Anterior cingulate cortex (tissue), 58 donors: ENCODE measurements at places on chromosomes 16 and 17.

GRCh38 chr17:81912441-81913309 is 1.5 kb upstream of the PCYT2 start:
- DNase-seq = no peak

DNA sequence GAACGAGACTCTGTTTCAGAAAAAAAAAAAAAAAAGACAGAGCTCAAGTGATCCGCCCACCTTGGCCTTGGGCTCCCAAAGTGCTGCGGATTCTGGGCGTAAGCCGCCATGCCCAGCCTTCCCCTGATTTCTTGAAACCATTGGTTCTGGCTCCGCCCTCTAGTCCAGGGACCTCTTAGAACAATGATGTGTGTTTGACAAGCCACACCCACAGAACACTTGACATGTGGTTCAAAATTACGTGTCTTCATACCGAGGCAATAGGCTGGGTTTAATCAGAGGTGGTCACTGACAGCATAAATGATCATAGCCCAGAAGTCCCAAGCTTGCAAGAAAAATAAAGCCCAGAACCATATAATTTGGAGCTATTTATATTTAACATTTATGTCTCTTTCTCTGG is 23.0 kb downstream of the KNOP1 start:
- no peak for DNase-seq

DNA sequence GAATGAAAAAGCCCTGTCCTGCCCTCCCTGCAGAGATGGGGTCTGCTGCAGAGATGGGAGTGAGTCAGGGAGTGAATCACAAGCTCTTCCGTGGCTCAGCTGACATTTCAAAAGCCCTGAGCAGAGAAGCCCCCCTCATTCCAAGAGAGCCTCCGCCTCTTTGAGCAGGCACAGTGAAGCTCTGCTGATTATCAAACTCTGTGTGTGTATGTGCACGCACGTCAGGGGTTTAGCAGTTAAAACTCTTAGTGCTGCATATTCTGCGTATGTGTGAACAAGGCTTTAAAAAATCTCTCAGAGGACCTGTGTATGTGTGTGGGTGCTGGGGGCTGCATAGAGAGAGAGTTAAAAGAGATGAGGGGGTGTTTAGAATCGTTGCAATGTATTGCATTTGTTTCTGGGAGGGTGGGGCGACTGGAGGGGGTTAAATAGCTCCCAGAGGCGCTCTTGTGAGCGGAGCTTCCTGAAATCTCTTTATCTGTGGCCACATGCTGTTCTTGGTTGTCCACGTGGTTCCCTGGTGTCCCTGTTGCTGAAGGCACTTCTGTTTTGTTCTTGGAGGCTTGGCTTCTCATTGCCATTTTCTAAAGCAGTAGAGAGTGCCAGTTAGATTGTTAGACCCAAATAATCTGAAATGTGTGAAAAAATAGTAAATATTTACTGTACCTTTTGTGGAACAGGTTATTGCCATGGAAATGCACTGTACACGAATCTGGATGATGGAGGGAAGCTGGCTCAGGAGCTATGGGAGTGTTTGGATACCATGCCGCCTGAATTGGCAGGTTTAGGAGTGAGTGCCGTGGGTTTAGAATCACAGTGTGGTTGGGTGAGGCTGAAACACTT is 116.6 kb downstream of the PRKCB start:
- DNase-seq = peak; percentile 12

DNA sequence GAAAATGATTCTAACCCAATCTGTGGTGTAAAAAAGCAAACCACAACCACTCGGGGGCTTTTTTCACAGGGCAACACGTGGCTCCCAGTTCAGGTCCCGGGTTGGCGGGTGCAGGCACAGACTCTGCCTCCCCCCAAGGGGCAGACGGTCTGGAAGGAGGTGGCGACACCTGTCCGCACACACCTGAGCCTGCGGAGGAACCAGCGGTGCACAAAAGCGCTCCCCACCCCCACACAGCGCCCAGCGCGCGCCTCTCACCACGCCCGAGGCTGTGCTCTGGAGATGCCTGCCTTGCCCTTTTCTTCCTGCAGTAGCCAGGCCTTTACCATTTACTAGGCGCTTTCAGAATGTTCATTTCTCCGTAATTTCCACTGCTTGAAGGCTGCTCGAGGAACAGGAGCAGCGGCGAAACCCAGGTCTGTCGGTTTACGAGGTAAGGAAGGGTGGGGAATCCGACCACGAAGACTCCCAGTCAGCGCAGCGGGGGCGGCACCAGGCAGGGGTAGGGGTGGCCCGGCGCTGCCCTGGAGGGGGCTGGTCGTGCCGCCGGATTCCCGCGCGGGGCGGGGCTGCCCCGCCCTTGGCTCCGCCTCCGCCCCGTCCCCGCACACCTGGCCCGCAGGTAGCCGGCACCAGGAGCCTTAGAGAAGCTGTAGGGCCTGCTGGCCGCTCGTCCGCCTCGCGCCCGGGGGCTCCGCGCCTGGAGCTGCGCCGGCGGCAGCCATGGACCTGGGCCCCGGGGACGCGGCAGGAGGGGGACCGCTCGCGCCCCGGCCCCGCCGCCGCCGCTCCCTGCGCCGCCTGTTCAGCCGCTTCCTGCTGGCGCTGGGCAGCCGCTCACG is at the start of gene USP43:
USP43 (plus strand) TSS at position 608 of the 842 bp plus-strand sequence; CDS start at position 724, 116 bp downstream.
- DNase-seq = no peak

- DNase-seq = no peak
Measured at GRCh38 chr17:11671126-11671525, 72.9 kb downstream of the DNAH9 start.

GRCh38 chr16:1790611-1791255 is 2.8 kb downstream of the IGFALS start:
- DNase-seq = no peak

GRCh38 chr16:17839272-17839671 is 368.5 kb upstream of the XYLT1 start:
- no peak for DNase-seq

DNA sequence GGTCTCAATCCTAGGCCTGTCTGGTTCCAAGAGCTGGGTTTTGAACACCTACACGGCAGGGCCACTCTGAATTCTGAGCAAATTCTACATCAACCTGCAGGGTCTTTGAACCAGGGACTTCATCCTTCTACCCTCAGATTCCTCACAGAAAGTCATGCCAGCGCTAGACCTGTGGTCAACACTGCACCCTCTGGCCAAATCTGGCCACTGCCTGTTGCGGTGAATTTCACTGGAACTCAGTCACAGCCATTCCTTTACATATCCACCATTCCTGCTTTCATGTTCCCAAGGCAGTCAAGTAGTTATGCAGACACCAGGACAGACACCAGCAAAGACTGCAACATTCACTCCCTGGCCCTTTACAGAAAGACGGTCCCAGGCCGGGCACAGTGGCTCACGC is 144.6 kb downstream of the C16orf95 start:
- no peak for DNase-seq

- no peak for DNase-seq
Measured at GRCh38 chr17:77210331-77210730, 69.6 kb downstream of the SEC14L1 start.

DNA sequence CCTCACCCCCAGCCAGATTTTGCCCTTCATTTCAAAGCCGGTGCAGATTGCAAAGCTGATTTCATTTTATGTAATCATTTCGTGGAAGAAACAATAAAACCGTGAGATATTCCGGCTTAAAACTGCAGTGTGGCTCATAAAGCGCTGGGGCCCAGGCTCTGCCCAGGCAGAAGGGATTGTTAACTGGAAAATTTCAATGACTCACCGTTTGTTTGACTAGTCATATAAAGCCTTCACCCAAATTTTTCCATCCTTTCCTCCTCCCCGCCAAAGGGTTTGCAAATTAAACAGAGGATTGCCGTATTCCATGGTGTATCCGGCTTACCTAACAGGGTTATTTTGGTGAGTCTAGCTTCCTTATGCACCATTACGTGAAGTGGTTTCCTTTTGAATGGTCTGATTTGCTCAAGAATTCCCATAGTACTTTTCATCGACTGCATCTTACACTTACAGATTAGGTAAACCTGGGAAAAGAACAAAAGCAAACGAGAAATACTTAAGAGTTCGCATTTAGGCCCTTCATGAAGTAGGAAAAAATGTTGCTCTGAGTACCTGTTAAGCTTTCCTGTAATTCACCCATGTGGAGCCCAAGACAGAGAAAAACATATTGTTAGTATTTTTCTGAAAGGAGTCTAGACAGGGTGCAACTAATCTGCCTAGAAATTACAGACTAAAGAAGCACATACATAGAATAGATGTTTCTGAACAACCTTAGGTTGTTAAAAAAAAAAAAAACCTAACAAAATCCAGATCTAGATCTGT is 949 bp upstream of the GSPT1 start:
- DNase-seq = no peak

DNA sequence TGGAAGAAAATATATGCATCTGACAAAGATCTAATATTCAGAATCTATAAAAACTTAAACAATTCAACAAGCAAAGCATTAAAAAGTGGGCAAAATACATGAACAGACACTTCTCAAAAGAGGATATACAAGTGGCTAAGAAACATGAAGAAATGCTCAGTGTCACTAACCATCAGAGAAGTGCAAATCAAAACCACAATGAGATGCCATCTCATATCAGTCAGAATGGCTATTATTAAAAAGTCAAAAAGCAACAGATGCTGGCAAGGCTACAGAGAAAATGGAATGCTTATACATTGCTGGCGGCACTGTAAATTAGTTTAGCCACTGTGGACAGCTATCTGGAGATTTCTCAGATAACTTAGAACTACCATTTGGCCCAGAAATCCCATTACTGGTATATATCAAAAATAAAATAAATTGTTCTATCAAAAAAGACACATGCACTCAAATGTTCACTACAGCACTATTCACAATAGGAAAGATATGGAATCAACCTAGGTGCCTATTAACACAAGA is 179.5 kb downstream of the PCTP start:
- no peak for DNase-seq

DNA sequence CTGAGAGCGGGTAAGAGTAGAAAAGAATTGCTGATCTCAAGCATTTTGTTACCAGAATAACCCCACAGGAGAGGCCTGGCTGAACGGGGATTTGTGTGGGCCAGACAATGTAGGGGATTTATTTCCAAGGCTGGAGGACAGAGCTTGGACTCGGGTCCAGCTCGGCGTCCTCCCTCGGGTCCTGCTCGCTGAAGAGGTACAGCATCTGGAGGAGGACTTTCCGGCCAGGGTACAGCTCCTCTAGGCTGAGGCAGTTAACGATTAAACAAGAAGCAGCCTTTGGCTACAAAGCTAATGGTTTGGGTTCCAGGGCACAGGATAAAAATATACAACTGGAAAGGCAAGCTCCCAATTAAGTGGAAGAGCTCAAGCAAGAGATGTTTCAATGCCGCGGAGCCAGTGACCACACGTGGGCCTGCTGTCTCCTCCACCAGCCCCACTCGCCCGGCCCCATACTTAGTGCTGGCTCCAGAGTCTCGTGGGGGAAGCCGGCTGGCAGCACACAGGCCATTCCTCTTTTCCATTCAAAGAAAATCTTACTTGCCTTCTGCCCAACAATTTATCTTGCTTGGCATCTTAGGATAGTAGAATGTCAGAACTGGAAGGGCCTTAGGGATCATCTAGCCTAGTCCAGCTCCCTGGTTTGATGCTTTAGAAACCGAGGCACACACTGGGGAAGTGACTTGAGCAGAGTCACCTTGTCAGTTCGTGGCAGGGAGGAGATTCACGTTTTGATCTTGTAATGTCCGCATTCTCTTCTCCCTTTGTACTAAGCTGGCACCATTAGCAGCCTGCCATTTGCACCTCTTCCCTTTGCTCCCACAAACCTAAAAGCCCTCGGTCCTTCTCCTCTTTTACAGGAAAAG is 85.9 kb upstream of the TBX2 start:
- DNase-seq = no peak

DNA sequence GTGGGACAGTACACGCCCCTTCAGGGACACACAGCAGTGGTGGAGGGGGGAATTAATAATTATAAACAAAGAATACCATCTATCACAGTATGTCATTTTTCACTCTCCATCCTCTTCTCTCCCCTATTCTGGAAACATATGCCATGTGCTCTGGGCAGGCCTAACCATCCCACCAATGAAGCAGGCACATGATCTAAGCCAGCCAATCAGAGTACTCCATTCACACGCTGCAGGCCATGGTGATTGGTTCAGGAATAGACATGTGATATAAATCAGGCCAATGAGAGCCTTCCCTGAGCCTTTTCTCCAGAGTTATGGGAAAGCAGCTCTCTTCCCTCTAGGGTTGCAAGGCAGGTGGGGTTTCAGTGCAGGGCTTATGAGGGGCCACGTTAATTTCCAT is 36.5 kb downstream of the GSG1L start:
- DNase-seq = no peak
